CD8-positive, alpha-beta memory T cell (primary cell): ENCODE measurements at places on chromosomes 12 and 14.

GRCh38 chr12:53098354-53098981 is 1.0 kb downstream of the IGFBP6 start:
- DNase-seq, result no peak

DNA sequence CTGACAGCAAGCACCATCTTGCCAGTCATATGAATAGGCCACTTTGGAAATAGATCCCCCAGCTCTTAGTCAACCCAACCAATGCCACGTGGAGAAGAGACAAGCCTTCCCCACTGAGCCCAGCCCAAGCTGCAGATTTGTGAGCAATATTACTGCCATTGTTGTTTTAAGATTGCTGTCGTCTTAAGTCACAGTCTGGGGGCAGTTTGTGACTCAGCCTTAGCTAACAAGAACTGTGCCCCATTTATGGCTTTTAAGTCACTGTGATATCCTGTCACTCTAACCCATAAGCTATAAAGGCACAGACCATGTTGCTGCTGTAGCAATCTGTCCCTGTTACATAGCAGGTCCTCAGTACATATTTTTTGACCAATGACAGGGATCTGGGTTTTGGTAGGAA is 464.2 kb downstream of the MED13L start:
- DNase-seq, result no peak

DNA sequence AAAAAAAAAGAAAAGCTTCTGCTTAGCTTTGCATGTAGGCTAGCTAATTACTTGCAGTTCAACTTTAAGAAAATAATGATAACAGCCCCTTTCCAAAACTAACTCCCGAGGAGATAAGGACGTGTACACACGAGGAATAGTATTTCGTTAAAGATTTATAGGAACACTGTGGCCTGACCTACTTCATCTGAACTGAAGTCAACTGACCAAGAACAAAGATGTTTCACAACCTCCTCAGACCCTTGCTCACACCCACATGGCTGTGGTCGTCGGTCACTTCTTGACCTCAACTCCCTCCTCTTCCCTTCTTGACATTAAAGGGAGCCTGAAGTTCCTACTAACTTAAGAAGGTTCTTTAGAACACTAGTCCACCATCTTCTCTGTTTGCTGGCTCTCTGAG is 25.3 kb upstream of the FAM181A start:
- no peak for DNase-seq

DNA sequence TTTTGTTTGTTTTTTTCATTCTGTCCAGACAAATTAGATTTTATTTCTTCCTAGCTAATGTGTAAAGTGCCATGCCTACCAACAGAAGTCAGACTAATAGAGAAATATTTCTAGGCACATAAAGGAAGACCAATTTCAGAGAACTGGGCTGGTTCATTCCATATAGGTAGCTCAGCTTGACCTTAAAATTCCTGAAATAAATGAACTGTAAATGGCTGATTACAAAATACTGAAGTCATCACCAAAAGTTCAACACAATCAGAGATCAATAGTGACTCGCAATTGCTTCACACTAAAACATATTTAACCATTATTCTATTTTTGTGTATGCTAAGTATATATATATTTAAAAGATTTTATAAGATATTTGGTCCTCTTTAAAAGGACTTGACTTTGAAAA is 34.2 kb downstream of the PTPRB start:
- DNase-seq, result no peak

- DNase-seq, result no peak
Measured at GRCh38 chr14:60508707-60509437, at the start of gene SIX6. TSS of gene SIX6 (plus strand) at chr14:60509146. CDS start at chr14:60509399, 253 bp downstream.

GRCh38 chr14:42112108-42112507 is 505.4 kb downstream of the LRFN5 start:
- DNase-seq, result no peak

DNA sequence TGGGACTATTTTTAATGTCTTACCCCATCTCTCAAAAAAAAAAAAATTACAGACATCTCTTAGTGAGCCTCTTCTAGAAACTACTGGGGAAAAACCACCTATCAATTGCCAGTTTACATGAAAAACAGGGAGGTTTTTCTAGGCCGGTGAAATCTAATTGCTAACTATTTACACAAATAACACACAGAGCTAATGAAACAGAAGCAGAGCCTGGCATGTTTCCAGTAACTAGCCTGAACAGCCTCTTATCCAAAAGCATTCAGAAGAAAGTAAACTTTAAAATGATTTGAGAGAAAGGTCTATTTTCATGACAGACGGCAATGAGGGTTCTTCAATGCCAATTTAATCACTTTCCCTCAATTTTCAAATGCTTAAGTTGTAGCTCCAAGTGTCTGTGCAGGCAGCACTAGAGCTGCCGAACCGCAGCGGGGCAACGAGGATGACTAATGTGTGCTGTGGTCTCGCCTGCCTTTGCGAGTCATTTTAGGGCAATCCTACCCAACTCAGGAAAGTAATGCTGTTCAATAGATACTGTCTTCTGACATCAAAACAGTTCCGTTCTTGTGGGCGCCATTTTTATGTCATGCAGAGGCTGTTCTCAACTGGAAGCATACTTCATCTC is 84.6 kb downstream of the SETD3 start:
- DNase-seq, result peak; percentile 16

DNA sequence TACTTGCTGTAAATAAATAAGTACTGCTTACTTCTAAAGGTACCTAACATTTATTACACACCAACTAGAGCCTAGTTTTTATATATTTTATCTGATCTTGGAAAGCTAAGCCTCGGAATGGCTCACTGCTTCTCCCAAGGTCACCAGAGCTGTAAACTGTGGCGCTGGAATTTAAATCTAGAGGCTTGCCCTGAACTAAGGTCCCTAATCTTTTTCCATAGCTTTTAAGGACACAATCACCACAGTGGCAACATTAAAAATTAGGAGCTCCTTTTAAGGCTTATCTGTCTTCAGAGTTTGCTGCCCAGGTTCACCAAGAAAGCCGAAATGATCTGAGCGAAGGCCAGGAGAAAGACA is 670 bp downstream of the CCNB1IP1 start:
- DNase-seq, result no peak

- no peak for DNase-seq
Measured at GRCh38 chr14:53890611-53891101, 66.0 kb downstream of the BMP4 start.

GRCh38 chr14:59438195-59438647 is 27.0 kb downstream of the GPR135 start:
- no peak for DNase-seq

- no peak for DNase-seq
Measured at GRCh38 chr14:74573421-74574089, 38.5 kb downstream of the LTBP2 start.
